ENCODE measurements at places on chromosomes 3 and 15.

- no peak for DNase-seq
These were observed 20.0 kb downstream of the TNK2 start for GRCh38 chr3:195888311-195888761.

DNA sequence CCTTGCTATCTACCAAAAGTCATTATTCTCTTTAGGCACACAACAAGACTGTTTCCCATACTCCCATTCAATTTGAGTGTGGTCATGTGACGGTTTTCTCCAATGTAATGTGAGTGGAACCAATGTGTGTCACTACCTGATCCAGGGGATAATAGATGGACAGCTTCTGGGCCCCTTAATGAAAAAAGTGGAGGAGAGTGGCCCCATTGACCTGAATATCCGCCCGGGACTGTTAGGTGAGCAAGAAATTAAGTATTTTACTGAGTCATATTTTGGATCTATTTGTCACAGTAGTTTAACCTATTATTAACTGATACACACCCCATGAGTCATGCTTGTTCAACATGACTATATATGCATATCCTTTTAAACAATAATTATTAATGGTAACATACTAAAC lies 15.1 kb upstream of the ARID3B start:
- DNase-seq, result peak; percentile 53

GRCh38 chr3:110343945-110344344 lies 727.7 kb upstream of the NECTIN3 start:
- no peak for DNase-seq

- DNase-seq, result no peak
These were observed 440.5 kb downstream of the SHQ1 start for GRCh38 chr3:72407766-72408165.

- DNase-seq, result no peak
These were observed 146.5 kb downstream of the FILIP1L start for GRCh38 chr3:99967796-99968195.

DNA sequence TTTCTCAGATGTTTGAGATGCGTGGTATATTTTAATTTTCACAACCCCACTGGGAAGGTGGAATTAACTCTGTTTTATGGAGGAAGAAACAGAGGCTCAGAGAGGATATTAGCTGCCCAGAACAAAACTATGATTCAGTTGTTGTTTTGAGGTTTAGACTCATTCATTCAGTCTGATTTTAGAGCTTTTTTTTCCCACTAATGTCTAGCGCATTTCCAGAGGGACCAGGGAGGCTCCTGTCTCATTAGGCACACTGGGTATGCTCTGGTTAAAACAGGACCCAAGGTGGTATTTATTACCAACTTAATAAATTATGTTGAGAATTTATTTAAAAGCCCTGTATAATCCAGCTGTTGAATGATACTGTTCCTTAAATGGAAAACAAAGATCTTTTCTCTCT lies 272.0 kb upstream of the RGMA start:
- no peak for DNase-seq

DNA sequence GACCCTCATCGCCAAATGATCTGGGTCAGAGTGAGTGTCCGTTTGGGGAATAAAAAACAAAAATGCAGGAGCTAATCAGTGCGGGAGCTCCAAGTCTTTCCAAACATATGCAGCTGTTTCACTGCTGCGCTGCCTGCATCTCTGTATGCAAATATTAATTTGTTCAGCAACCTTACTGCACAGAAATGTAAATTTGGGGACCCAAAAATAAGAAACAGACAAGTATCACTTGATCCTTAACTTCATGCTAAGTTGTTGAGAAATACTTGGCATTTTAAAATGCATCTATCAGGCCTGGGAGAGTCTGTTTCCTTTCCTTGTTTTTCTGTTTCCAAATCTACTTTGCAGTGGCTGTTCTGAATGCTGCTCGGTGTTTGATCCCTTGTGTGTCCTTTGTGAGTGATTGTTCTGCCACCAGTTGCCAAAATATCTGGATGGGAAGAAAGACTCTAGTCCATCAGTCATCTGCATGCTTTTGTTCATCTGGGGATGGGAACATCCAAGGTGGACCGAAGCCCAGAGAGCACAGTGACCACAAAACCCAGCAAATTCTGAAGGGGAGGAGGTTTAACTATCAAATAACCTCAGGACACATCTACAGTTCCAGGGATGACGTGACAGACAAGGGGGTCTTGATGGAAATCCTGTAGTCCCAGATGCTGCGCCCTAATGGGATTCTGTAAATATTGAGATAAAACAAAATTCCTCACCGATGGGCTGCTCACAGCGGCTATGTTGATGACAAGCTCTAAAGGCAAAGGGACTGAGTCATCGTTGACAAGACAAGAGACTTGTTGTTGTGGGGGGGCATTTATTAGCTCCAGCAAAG lies 199.5 kb upstream of the WNT5A start:
- DNase-seq, result no peak

GRCh38 chr3:26647078-26647477 lies 24.5 kb downstream of the LRRC3B start:
- no peak for DNase-seq

DNA sequence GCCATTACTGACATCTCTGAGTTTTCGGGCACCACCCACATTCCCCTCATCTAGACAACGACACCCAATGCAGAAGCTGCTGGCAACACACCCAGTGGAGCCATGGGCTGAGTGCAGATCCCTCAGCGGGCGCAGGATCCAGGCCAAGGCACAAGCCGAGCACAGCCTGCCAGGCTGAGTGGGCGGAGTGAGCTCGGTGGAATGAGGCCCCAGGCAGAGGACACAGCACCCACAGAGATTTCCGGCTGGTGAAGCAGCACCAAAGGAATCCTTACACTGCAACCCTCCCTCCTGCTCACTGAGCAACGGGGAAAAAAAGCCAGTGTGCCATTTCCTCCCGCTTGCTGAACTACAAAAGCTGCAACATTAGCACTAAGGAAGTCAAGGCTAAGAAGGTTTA lies 34.3 kb downstream of the ZMAT3 start:
- no peak for DNase-seq

- no peak for DNase-seq
These were observed 19.5 kb upstream of the BSN start for GRCh38 chr3:49534581-49535441.

DNA sequence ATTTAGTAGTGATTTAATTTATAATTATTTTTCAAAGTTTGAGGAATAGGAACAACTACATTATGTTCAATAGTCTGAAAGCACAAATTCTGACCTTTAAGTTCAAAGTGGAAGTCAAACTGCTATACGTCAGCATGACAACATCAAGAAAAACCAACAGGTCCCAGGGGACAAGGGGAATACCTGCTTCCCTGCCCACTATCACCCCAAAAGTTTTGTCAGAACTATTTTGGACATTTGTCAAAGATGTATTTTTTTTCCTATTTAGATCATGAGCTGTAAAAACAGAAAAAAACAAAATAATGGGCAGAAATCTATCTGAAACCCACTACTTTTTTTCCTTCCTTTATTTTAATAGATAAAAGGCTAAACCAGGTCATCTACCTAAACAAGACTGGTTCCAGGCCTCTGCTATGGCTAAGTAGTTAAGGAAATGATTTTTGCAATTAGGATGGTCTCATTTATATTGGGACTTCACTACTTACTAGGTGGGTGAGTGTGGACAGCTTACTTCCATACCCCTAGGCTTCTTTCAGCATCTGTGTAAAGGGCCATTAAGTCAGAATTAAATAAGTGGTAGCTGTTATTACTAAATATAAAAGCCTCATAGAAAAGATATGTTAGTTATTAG lies 746.3 kb downstream of the FHIT start:
- DNase-seq, result no peak

GRCh38 chr15:59367022-59367451 lies 5.6 kb downstream of the MYO1E start:
- no peak for DNase-seq

DNA sequence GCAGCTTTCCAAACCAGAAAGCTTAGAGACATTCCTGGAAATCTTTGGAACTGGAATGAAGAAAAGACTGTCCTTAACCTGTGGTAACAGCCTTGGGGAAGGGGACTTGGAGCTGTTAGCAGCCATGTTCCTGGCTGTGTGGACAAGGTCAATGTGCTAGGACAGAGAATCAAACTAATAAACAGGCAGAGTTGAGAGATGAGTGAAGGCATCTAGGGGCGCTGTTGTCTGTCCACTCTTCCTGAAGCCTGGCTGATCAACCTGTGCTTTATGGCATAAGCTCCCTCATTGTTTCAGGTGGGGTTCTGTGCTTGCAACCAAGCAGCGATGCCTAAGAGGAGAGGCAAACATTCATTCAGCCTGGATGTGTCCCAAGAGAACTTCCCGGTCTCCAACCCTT lies 19.3 kb downstream of the ZNF860 start:
- no peak for DNase-seq

DNA sequence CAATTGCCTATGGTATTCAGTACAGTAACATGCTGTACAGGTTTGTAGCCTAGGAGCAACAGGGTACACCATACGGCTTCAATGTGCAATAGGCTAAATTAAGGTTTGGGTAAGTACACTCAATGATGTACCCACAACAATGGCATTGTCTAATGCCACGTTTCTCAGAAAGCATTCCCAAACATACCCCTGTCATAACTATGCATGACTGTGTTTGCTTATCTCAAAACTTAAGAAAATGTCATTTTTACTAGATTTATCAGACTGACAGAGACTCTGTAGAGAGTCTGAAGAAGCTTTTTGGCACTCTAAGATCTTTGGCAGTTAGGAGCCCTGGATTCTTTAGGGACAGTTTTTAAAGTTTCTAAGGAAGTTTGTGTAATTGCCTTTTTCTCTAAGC lies 59.9 kb downstream of the MECOM start:
- DNase-seq, result no peak

DNA sequence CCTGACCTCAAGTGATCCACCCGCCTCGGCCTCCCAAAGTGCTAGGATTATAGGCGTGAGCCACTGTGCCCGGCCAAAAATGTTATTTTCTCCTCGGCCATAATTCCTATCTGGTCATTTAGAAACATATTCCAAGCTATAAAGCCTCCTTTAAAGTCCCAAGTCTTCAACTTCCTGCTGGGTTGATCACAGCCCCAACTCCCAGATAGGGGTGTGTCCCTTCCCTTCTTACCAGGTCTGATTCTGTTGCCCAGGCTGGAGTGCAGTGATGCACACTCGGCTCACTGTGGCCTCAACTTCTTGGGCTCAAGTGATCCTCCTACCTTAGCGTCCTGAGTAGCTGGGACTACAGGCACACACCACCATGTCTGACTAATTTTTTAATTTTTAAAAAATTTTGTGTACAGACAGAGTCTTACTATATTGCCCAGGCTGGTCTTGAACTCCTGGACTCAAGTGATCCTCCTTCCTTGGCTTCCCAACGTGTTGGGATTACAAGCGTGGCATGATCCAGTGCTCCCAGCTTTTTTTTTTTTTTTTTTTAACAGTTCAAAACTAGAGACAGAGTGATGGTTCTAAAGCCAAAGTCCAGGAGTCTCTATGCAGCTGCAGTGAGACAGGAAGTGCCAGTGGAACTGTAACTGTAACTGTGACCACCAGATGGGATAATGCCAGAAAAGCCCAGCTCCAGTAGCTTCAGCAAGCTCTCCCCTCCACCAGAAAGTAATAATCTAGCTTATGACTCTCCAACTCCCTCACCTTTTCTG lies 8.2 kb upstream of the PRKAR2A start:
- no peak for DNase-seq

DNA sequence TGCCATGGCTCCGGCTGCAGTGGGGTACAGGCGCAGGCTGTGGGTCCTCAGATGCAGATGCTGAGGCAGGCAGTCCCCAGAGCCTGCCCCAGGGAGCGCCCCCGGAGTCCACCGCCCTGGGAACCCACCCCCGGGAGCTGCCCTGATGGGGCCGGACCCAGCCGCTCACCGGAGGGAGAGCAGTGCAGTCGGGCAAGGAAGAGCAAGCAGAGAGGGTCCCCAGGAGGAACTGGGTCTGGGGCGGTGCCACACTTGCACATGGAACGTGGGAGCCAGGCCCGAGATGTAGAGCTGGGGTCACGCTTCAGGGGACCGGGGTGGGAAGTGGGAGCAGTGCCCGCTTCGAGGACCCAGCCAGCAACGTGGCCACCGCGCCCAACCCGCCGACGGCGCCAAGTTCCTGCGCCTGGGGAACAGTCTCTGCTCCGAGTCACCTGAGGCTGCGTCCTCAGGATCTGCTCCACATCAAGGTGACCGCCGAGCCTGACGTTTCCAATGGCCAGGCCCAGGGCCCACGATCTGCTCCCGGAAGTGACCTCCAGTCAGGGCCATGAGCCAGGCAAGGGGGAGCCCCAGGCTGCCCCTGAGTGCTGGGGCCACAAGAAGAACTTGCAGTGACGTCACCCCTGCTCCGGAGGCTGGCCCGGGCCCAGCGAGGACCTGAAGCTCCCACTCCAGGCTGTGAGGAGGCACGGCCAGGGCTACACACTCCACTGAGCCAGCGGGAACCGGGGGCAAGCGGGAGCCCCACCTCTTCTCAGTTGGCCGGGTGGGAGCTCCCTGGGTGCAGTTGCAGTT lies 27.0 kb upstream of the TFG start:
- DNase-seq, result no peak

- DNase-seq, result no peak
These were observed 228.2 kb upstream of the TPRG1 start for GRCh38 chr3:188943591-188943990.

GRCh38 chr3:155270485-155271342 lies 22.8 kb downstream of the STRIT1 start:
- no peak for DNase-seq

- no peak for DNase-seq
These were observed 13.3 kb upstream of the IQCF1 start for GRCh38 chr3:51916418-51916817.

GRCh38 chr3:64612082-64612860 lies 75.5 kb downstream of the ADAMTS9 start:
- DNase-seq, result no peak

DNA sequence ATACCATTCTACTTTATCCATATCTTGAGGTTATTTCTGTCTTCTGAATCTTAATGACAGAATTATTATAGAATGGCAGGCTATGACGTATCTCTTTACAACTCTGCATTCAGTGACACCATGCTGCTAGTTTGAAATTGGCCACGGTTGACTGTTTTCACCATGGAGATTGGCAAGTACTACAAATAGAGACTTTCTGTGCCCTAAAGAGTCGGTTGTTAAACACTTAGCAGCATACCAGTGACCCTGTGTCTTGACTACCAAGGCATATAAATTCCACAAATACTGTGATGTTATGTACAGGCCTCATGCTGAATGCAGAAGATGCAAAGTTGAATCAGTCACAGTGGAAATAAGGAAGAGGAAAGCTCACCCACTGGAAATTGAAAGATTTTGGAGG lies 67.0 kb upstream of the CADPS start:
- no peak for DNase-seq

DNA sequence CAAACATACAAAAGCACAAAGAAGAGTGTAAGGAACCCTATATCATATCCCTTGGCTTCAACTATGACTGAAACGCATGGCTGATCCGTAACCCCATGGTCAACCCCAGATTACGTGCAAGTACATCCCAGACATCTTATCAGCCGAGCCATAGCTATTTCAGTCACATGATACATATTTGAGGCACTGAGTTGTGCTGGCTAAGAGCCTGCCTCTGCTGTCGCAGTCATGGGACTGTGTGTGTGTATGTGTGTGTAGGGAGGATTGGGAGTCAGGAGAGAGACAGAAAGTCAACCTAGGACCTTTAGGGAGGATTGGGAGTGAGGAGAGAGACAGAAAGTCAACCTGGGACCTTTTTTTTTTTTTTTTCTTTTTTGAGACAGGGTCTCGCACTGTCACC lies 8.4 kb downstream of the ST6GAL1 start:
- no peak for DNase-seq
